Activated naive CD4-positive, alpha-beta T cell (primary cell): ENCODE measurements at places on chromosomes 5 and 9.

DNA sequence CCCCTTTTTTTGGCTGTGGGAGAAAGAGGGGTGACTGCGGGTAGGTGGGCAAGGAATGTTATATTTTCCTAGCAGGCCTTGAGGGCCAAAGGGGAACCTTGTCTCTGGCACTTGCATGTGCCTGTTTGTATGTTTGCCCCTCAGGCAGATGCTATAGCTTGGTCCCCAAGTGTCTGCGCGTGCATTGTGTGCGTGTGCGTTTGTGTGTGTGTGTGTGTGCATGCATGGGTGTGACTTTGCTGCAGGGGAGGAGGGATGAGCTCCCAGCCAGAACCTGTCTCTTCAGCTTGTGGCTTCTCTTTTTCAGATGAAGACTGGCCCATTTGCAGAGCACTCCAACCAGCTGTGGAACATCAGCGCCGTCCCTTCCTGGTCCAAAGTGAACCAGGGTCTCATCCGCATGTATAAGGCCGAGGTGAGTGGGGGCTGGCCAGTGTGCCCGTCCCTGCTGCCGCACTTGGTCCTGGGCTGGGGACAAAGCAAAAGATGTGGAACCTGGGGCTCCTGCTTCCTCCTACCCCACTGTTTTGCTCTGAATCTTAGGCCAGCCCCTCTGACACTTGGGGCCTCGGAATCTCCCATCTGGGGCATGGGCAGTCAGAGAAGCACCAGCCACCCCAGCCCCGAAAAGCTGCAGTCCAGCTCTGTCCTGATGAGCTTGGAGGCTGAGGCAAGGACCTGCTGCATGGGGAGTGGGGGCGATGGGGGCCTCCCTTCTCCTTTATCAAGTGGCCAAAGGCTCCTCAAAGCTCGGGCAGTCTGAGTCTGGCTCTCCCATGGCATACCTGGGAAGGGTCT, 31.1 kb downstream of the PTPA start:
- no peak for DNase-seq

DNA sequence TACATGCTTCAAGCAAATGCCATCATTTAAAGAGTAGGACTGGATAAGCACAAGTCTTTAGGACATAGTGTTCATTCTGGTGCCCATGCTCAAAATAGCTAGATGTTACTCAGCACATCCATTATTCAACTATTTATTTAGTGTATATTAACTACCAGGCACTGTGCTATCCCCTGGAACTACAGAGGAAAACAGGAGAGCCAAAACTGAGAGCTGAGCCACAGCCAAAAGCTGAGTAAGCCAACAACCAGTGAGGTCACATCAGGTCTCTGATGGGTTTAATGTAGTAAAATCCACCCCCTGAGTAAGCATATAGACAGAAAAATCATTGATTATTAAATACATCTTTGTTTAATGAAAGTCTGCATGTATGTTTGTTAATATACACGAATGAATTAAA, 469.3 kb upstream of the DMAC1 start:
- no peak for DNase-seq

- DNase-seq = no peak
Measured at GRCh38 chr5:9691261-9691660, 61.1 kb upstream of the TAS2R1 start.

GRCh38 chr9:7936996-7937395, 137.4 kb upstream of the DMAC1 start:
- no peak for DNase-seq

- no peak for DNase-seq
Measured at GRCh38 chr5:142316051-142316450, 8.8 kb downstream of the SPRY4 start.

DNA sequence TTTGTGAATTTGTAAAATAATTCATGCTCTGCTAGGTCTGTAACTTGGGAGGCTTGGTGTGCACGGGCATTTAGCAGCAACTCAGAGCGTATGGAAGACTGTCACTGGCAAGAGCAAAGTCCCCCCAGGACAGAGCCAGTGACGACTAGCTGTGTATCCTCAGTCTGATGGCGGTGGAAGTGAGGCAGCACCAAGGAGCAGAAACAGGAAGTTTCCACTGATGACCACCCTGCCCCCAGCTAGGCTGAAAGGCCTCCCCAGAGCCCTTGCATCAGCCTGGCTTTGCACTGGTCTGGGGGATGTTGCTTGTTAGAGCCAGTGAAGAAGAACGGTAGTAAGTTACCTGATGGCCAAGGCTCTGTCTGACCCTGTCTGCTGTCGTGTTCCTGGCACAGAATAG, 66.8 kb upstream of the ABL1 start:
- no peak for DNase-seq

DNA sequence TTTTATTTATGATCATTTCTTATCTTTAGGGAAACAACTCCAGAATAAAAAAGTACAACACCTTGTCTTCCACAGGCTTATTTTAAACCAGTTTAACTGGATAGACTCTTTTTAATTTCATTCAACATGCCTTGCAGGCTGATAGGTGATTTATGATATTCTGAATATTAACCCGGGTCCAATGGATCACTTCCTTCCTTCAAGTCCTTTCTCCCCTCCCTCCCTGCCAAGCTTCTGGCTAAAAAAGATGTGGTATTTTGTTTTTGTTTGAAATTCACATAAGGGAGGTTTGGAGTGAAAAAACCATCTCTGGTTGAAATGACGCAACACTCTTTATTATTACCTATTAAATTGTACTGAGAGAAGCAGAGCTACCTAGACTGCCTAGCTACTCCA, 265.3 kb downstream of the MLLT3 start:
- no peak for DNase-seq

- no peak for DNase-seq
Measured at GRCh38 chr9:126532951-126533925, 80.5 kb upstream of the LMX1B start.

DNA sequence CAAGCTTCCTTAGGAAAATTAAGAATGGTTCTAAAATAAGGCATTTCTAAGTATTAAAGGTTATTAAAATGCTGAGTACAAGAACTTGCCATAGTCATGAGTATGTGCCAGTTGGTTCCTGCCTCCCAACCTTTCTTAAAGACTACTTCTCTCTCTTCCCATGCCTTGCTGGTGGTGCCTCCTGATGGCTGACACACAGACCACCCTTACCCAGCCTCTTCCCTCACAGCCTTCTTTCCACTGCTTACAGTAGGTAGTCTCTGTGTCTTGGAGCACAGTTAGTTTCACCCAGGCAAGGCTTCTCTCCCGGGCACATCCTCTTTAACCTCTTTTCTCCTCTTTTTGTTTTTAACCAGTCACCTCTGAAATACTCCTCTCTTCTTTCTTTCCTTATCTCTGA, 20.6 kb upstream of the GPR150 start:
- no peak for DNase-seq

- no peak for DNase-seq
Measured at GRCh38 chr9:131053896-131054295, 42.4 kb upstream of the AIF1L start.

GRCh38 chr9:18173923-18174322, 300.0 kb upstream of the ADAMTSL1 start:
- no peak for DNase-seq

DNA sequence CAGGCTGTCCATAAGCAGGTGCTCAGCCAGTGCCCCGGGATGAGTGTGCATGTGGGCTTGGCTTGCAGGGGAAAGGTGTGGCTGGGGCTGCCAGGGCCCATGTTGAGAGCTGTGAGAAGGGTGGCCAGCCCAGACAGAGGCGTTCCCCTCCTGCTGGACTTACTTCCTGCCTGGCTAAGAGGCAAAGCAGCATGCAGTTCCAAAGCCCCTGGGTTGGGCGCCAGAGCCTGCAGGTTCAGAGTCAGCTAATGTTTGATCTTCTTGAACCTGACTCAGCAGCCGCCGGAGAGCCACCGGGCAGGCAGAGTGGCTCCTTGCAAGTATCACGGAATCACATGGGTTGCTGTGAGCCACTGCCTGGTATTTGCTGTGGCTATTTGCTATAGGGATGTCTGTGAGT, 168.4 kb upstream of the MAP1B start:
- DNase-seq = no peak

DNA sequence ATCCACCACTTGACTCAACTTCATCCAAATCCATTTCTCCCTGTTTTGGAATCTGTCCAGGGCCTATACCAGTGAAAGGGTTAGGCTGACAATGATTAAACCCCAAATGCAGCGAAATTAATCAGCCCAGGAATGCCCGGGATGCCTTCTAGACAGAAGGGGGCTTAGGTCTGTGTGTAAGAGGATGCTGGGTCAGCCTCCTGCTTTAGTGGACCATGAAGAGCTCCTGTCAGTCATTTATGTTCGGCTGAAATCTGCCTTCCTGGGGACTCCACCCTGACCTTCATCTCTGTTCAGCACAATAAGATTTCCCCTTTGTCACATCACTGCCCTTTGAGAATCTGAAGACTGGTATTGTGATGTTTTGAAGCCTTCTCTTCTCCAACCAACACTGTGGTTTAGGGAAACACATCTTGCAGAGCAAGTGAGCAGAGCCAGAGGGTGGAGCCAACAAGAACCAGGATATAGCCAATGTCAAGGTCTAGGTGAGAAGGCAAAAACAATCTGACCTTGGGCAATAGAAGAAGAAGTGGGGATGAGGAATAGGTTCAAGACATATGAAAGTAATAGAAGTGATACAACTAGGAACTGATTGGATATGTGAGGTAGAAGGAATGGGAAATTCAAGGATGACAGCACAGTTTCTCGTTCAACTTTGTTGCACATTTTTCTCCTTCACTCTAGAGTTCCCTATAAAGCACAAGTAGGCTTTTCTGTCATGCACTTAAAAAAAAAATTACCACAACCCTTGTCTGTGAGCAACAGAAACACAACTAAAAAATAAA, 234.4 kb downstream of the ARHGAP26 start:
- no peak for DNase-seq

GRCh38 chr9:36443581-36443980, 43.5 kb upstream of the RNF38 start:
- DNase-seq = no peak

- DNase-seq = no peak
Measured at GRCh38 chr5:31433229-31433628, 98.7 kb downstream of the DROSHA start.

DNA sequence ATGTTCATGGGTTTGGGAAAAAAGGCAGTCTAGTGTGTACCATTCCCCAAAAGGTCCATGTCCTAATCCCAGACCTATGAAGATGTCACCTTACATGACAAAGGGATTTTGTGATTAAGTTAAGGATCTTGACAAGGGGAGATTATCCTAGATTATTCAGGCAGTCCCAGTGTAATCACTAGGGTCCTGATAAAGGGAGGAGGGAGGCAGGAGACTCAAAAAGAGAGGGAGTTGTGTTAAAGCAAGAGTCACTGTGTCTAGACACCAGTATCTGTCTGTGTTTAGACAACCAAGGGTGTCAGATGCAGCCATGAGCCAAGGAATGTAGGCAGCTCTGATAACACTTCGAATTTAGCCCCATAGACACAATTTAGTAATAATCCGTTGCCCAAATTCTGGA, 49.5 kb downstream of the DPYSL3 start:
- DNase-seq = no peak

DNA sequence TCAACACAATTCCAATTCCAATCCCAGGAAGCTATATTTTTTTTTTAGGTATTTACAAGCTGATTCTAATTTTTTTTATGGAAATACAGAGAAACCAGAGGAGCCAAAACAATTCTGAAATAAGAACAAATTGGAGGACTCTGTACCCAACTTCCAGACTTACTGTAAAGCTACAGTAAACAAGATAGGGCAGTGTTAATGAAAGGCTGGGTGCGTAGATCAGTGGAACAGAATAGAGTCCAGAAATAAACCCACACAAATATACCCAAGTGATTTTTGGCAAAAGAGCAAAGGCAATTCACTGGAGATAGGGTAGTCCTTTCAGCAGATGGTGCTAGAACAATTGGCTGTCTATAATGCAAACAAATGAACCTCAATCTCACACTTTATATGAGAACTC, 50.6 kb downstream of the WHRN start:
- DNase-seq = no peak

DNA sequence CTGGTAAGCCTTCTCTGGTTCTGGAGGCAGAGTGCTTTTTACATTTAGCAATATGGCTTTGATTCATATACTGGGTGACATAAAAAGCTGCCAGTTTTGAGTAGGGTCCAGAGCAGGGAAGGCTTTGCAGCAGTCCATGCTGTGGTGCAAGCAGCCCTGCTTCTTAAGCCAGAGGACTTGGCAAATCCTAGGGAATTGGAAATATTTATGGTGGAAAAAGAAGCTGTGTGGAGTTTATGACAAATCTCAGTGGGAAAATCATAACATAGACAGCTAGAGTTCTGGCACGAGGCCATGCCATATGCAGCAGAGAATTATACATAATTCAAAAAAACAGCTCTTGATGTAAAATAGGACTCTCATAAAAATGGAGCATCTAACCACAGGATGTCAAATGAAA, 536.4 kb downstream of the RASEF start:
- DNase-seq = no peak

GRCh38 chr9:1332156-1332555, 282.0 kb downstream of the DMRT2 start:
- DNase-seq = no peak

DNA sequence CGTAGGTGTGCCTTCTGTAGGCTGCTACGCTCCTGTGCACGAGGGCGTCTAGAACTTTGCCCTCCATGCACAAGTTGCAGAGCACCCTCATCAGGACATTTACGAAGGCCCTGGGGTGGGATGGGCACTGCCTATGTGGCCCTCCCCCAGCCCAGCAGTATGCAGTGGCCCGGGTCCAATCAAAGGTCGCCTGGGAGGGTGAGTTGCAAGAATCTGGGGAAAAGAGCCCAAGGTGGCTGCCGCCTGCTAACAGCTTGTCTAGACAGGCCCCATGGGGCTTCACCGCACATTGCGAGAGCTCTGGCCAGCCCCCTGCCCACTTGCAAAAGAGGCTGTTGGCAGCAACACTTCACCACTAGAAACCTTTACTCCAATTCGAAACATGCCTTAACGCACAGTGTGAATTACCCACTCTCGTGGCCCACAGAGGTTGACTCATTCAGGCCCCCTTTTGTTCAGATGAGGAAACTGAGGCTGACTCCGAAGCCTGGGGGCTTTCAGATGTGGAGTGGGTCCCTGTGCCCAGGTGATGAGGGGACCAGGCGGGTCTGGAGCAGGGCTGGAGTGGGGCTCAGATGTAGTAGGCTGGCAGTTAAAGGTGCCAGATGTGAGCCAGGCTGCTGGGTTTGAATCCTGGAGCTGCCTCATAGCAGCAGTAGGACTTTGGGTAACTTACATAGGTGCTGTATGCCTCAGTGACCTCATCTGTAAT, 31.8 kb upstream of the IL17B start:
- DNase-seq = no peak

DNA sequence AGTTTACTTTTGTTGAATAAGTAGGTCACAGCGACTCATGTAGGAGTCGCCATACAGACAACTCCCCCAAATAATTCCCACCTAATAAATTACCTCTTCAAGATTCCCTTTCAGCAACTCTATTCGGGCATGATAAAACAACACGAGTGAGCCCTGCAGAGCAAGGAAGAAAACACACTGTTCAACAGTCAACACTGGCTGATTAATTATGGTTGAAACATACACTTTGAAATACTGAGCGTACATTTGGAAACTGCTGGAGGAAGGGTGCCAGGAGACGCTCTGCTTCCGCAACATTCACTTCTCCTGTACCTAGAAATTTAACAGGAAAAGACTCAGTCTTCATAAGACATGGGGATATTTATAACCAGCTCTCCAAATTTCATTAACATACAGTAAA, 117.5 kb downstream of the TTC39B start:
- no peak for DNase-seq

GRCh38 chr9:95936579-95937075, 61.1 kb downstream of the ERCC6L2 start:
- DNase-seq = no peak

- DNase-seq = no peak
Measured at GRCh38 chr5:105350486-105351140, 1788.0 kb upstream of the NUDT12 start.

GRCh38 chr9:29717631-29718030, 2144.3 kb upstream of the C9orf72 start:
- DNase-seq = no peak

GRCh38 chr5:54457094-54457862, 1.8 kb downstream of the HSPB3 start:
- DNase-seq = no peak
